ENCODE measurements at places on chromosomes 4 and X. TPM values are rescaled to one million over a fixed set of nuclear protein-coding genes. Genes with fewer than 3 reads are reported as not detected.

DNA sequence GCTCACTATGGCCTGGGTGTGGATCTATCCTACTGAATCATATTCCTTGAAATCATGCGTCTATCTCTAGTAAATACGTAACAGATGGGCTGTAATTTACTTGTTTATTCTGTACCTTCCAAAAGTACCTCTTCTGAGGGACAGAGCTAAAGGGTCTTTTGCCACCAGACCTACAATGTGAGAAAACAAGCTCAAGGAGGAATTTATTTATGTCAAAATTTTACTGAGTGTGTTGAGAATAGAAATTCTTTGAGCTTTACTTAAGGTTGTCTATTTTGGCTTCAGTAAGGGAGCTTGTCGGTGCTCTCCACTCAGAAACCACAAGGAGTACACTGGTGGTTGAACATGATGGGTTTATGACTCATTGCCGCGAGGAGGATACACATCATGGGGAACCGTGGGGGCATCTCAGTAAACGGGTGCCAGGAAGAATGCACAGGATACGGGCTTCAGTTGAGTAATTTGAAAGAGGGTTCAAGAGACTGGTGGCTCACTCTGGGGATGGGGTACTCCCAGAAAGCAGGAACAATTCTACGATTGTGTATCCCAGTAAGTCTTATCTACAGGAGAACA, 3.0 kb downstream of the ANK2 start:
- no peak overlapping the region for H3K27ac ChIP-seq
- H3K27me3 ChIP-seq, result no peaks in the 10 kb centered on the region
- H3K4me3 ChIP-seq, result no peak overlapping the region

- no peaks in the 10 kb centered on the region for H3K4me1 ChIP-seq
- no peaks in the 10 kb centered on the region for H3K36me3 ChIP-seq
- H3K4me3 ChIP-seq, result no peak overlapping the region
- no peak for DNase-seq
- H3K27ac ChIP-seq, result no peak overlapping the region
These were observed 82.6 kb downstream of the MTMR1 start for GRCh38 chrX:150775569-150776350.

GRCh38 chr4:90183254-90183653, 56.1 kb downstream of the CCSER1 start:
- no peaks in the 10 kb centered on the region for H3K4me1 ChIP-seq
- H3K27me3 ChIP-seq, result no peaks in the 10 kb centered on the region
- H3K4me3 ChIP-seq, result no peak overlapping the region
- H3K27ac ChIP-seq, result no peak overlapping the region

- H3K36me3 ChIP-seq, result no peaks in the 10 kb centered on the region
- no peak for DNase-seq
- no peaks in the 10 kb centered on the region for H3K27me3 ChIP-seq
- peak overlapping the region; percentile 64 for H3K4me3 ChIP-seq
- peaks cover 16% of the 10 kb centered on the region for H3K4me1 ChIP-seq
These were observed 36.8 kb upstream of the TNIP3 start for GRCh38 chr4:121200795-121201472.

- H3K4me1 ChIP-seq, result no peaks in the 10 kb centered on the region
- H3K36me3 ChIP-seq, result no peaks in the 10 kb centered on the region
- H3K27ac ChIP-seq, result no peak overlapping the region
- no peaks in the 10 kb centered on the region for H3K27me3 ChIP-seq
- no peak for DNase-seq
These were observed 161.7 kb downstream of the DHX15 start for GRCh38 chr4:24422644-24423043.

Gene ITIH6
- total RNA-seq, result not detected

Gene TGIF2LX
- not detected for total RNA-seq

GRCh38 chr4:186719925-186720694, 3.5 kb downstream of the FAT1 start:
- no peak overlapping the region for H3K27ac ChIP-seq
- H3K27me3 ChIP-seq, result peaks cover 4% of the 10 kb centered on the region
- no peaks in the 10 kb centered on the region for H3K36me3 ChIP-seq
- DNase-seq, result peak; percentile 9
- H3K4me1 ChIP-seq, result no peaks in the 10 kb centered on the region
- no peak overlapping the region for H3K4me3 ChIP-seq

Gene SSX1
- not detected for total RNA-seq

- H3K27ac ChIP-seq, result peak overlapping the region; percentile 63
- no peaks in the 10 kb centered on the region for H3K36me3 ChIP-seq
- H3K27me3 ChIP-seq, result no peaks in the 10 kb centered on the region
- H3K4me1 ChIP-seq, result peaks cover 6% of the 10 kb centered on the region
- peak; percentile 16 for DNase-seq
These were observed 189.9 kb upstream of the RBPJ start for GRCh38 chr4:26130841-26131432.

DNA sequence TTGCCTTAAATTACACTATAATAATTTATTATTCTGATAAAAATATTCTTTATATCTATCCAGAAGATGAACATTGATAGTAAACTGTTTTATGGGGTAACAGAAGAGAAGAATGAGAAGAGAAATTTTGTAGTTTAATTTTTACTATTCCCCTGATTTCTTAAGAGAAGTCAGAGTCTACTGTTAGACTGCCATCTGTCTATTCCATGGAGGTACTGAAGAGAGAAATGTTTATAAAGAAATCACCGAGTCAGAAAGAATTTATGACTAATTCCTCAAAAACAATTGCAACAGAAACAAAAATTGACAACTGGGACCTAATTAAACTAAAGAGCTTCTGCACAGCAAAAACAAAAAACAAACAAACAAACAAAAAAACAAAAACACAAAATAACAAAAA, 149.9 kb downstream of the FGF16 start:
- H3K27ac ChIP-seq, result no peak overlapping the region
- no peak overlapping the region for H3K4me3 ChIP-seq
- H3K36me3 ChIP-seq, result peaks cover 15% of the 10 kb centered on the region
- no peaks in the 10 kb centered on the region for H3K4me1 ChIP-seq

Gene CLNK
- 0.67 TPM for total RNA-seq

DNA sequence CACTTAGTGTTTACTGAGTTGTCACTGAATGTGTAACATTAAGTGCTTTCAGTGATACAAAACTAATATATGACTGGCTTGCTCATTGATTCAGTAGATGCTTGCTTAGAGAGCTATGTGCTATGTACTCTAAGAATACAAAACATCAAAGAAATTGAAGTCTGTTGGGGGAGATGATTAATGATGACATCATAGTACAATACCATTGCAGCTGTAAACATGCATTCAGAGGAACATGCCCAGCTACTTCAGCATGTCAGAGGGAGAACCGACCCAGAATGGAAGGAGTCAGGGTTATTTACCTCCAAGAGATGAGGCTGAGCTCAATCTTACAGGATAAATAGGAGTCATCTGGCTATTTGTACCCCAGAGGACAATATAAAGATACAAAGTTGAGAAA, 290.8 kb downstream of the TENM3 start:
- DNase-seq, result no peak
- no peaks in the 10 kb centered on the region for H3K36me3 ChIP-seq
- H3K27ac ChIP-seq, result no peak overlapping the region
- no peak overlapping the region for H3K4me3 ChIP-seq
- no peaks in the 10 kb centered on the region for H3K4me1 ChIP-seq

Gene ODAM
- total RNA-seq, result not detected

DNA sequence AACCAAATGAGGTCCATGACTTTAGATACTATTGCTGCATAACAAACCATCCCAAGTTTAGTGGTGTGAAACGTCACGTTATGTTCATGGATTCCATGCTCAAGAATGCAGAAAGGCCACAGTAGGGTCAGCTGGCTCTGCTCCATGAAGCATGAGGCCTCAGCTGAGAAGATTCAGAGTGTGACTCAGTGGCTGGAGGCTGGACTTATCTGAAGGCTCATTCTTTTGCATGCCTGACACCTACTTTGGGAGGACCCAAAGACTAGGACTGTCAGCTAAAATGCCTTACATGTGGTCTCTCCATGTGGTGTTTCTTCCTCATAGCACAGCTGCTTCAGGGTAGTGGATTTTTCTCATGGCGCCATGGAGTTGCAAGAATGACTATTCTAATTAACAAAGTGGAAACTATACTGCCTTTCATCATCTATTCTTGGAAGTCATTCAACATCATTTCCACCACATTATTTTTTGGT, 11.5 kb upstream of the CCDC149 start:
- peaks cover 1% of the 10 kb centered on the region for H3K27me3 ChIP-seq
- H3K4me3 ChIP-seq, result no peak overlapping the region
- no peaks in the 10 kb centered on the region for H3K4me1 ChIP-seq
- no peaks in the 10 kb centered on the region for H3K36me3 ChIP-seq
- DNase-seq, result no peak

DNA sequence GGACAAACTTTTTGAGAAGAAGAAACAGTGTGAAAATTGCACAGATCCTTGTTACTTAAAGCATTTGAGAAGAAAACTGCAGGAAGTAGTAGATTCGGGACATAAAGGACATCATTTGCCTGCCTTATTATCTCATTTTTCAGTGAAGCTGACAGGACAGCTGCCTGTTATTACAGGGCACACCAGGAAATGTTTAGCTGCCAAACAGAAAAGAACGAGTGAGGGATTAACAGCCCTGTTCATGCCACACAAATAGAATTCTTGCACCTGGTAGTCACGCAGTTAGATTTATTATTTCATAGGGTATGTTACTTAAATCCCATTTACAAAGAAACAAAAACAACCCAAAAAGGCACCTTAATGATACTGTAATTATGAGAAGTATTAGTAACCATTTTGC, 100.6 kb downstream of the CHIC2 start:
- no peaks in the 10 kb centered on the region for H3K36me3 ChIP-seq
- no peak overlapping the region for H3K4me3 ChIP-seq
- no peaks in the 10 kb centered on the region for H3K27me3 ChIP-seq
- DNase-seq, result no peak
- H3K27ac ChIP-seq, result no peak overlapping the region
- no peaks in the 10 kb centered on the region for H3K4me1 ChIP-seq

Gene SLC16A2
- 0.15 TPM for total RNA-seq

Gene SCLT1
- 33.3 TPM for total RNA-seq

DNA sequence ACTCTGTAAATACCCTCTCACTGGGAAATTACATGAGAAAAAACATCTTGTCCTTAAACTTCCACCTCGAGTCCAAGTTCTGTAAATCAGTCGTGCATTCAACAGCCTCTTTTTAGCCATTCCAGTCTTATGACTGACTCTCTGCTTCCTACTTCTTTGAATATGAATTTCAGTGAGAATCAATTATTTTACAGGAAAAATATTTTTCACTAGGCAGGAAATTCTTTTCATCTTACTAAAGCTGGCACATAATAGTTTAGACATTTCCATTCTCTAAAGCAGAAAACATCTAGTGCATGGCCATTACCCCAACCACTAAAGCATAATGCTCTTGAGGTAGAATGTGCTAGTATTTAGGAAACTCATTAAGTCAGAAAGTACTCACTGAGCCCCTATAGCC, 565.7 kb upstream of the FAT1 start:
- no peak for DNase-seq
- no peak overlapping the region for H3K27ac ChIP-seq
- no peaks in the 10 kb centered on the region for H3K27me3 ChIP-seq
- H3K4me1 ChIP-seq, result no peaks in the 10 kb centered on the region
- no peaks in the 10 kb centered on the region for H3K36me3 ChIP-seq

GRCh38 chr4:10461850-10462400, 4.7 kb upstream of the ZNF518B start:
- H3K27ac ChIP-seq, result no peak overlapping the region
- H3K36me3 ChIP-seq, result no peaks in the 10 kb centered on the region
- H3K27me3 ChIP-seq, result peaks cover 17% of the 10 kb centered on the region
- H3K4me1 ChIP-seq, result peaks cover 14% of the 10 kb centered on the region
- DNase-seq, result no peak

Gene HAND2
- not detected for total RNA-seq

GRCh38 chr4:8009710-8010511, 70.2 kb upstream of the AFAP1 start:
- H3K27me3 ChIP-seq, result no peaks in the 10 kb centered on the region
- H3K4me3 ChIP-seq, result no peak overlapping the region
- H3K36me3 ChIP-seq, result no peaks in the 10 kb centered on the region
- H3K27ac ChIP-seq, result no peak overlapping the region
- no peaks in the 10 kb centered on the region for H3K4me1 ChIP-seq

DNA sequence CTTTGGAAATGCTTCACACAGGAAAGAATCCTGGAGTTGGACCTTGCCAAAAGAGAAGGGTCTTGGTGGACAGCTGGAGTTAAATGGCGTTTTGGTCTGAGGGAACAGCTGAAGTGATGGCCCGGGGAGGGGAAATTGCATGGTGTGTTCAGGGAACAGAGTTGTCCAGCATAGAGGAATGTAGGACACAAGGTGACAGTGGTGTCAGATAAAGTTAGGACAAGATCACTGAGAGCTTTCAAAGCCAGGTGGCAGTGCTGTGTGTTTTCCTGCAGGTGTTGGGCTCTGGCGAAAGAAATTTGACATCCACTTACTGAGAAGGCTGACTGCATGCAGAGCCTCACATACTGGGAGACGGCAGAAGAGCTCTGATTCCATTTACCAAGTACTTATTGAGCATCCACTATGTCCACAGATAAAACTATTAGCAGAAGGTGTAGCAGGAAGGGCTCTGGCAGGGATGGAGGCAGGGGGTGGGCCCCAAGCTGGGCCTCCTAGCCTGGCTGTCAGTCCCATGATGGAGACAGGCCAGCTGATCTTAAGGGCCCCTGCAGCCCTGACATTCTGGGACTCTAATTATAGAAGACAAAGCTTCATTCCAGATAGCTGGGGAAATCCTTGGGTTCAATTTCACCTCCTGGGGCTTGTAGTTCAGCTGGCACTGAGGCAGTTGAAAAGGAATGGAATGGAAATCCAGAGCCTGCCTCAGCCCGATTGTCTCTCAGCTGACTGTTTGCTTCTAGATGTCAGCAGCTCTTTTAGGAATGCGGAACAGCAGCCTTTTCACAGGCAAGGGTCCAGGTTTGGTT, 150.2 kb upstream of the MAMLD1 start:
- no peak overlapping the region for H3K27ac ChIP-seq
- H3K4me1 ChIP-seq, result no peaks in the 10 kb centered on the region
- no peaks in the 10 kb centered on the region for H3K27me3 ChIP-seq
- no peaks in the 10 kb centered on the region for H3K36me3 ChIP-seq

Gene SPANXD
- not detected for total RNA-seq

GRCh38 chr4:36269101-36269500, 12.3 kb upstream of the DTHD1 start:
- H3K4me1 ChIP-seq, result no peaks in the 10 kb centered on the region
- DNase-seq, result no peak
- H3K36me3 ChIP-seq, result no peaks in the 10 kb centered on the region
- no peak overlapping the region for H3K4me3 ChIP-seq
- H3K27ac ChIP-seq, result no peak overlapping the region
- H3K27me3 ChIP-seq, result no peaks in the 10 kb centered on the region

- no peak overlapping the region for H3K27ac ChIP-seq
- peak; percentile 48 for DNase-seq
- peaks cover 2% of the 10 kb centered on the region for H3K27me3 ChIP-seq
- H3K4me1 ChIP-seq, result peaks cover 7% of the 10 kb centered on the region
These were observed 99.5 kb downstream of the EFHC2 start for GRCh38 chrX:44244008-44244407.

- no peak overlapping the region for H3K4me3 ChIP-seq
- H3K27me3 ChIP-seq, result no peaks in the 10 kb centered on the region
- DNase-seq, result no peak
- H3K27ac ChIP-seq, result no peak overlapping the region
- H3K4me1 ChIP-seq, result no peaks in the 10 kb centered on the region
These were observed 174.9 kb upstream of the SMARCAD1 start for GRCh38 chr4:94032754-94033153.
